ENCODE measurements at places on chromosomes 12 and 14. TPM values are rescaled to one million over a fixed set of nuclear protein-coding genes. Genes with fewer than 3 reads are reported as not detected.

Gene KRT75
- total RNA-seq, result not detected

Gene NAV3
- total RNA-seq, result 42.1 TPM

Gene CLEC1B
- not detected for total RNA-seq

Gene KNTC1
- 7.4 TPM for total RNA-seq

Gene SRGAP1
- 12.3 TPM for total RNA-seq

Gene IFNG-AS1
- not detected for total RNA-seq

Gene DPF3
- total RNA-seq, result 2.4 TPM

Gene PKP2
- total RNA-seq, result 0.55 TPM

Gene GALNT9
- total RNA-seq, result 0.14 TPM

Gene RNASE4
- 29.1 TPM for total RNA-seq

Gene STK38L
- total RNA-seq, result 30.8 TPM

Gene SDSL
- 17.5 TPM for total RNA-seq
